ENCODE measurements at places on chromosomes 4 and X. TPM values are rescaled to one million over a fixed set of nuclear protein-coding genes. Genes with fewer than 3 reads are reported as not detected.

CT45A5 gene
- not detected for total RNA-seq

SSX4 gene
- total RNA-seq = not detected

RASGEF1B gene
- total RNA-seq = 4.3 TPM

ZAR1 gene
- total RNA-seq = not detected

NDNF gene
- 0.52 TPM for total RNA-seq

XG gene
- total RNA-seq = not detected

MCF2 gene
- 0.33 TPM for total RNA-seq

SRP72 gene
- total RNA-seq = 39.4 TPM

DNA sequence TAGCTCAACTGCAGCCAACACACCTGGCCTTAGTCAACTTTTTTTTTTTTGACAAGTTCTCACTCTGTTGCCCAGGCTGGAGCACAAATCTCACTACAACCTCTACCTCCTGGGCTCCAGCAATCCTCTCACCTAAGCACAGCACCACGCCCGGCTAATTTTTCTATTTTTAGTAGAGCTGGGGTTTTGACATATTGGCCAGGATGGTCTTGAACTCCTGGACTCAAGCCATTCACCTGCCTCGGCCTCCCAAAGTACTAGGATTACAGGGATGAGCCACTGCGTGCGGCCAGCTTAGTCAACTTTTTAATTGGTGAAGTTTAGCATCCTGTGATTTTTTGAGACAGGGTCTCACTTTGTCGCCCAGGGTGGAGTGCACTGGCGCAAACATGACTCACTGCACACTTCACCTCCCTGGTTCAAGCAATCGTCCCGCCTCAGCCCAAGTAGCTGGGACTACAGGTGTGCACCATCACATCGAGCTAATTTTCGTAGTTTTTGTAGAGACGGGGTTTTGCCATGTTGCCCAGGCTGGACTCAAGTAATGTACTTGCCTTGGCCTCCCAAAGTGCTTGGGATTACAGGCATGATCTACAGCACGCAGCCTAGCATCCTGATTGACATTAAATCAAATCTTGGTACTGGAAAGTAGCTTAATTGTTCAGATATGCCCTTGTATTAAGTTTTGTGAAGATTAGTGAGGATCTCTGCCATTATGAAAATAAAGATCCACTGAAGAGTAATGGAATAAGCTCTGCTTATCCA is 8.3 kb downstream of the HNRNPDL start:
- H3K4me1 ChIP-seq = peaks cover 14% of the 10 kb centered on the region
- no peak overlapping the region for H3K4me3 ChIP-seq
- no peak overlapping the region for H3K27ac ChIP-seq

DNA sequence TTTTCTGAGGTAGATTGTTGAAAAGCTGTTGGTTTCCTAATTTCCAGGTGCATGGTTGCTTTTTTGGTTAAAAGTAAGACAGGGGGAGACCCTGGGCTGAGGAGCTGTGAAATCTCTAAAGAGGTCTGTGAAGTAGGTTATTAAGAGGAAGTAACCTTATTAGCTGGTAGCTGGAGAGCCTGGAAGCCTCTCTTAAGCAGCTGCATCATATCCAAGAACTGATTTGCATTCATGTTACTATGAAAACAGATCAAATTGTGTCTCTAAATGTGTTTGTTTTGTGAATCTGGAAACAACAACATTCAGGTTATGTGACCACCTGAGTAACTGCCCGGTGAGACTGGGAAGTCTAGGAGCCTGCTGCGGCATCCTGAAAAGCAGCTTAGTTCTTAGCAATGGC is 54.1 kb downstream of the ARHGAP10 start:
- peaks cover 32% of the 10 kb centered on the region for H3K4me1 ChIP-seq
- peak overlapping the region; percentile 7 for H3K27ac ChIP-seq
- H3K27me3 ChIP-seq = no peaks in the 10 kb centered on the region
- no peak overlapping the region for H3K4me3 ChIP-seq

GRCh38 chr4:133402616-133403015 is 253.5 kb downstream of the PCDH10 start:
- no peaks in the 10 kb centered on the region for H3K27me3 ChIP-seq
- DNase-seq = no peak
- H3K27ac ChIP-seq = no peak overlapping the region
- no peak overlapping the region for H3K4me3 ChIP-seq
- no peaks in the 10 kb centered on the region for H3K4me1 ChIP-seq

DNA sequence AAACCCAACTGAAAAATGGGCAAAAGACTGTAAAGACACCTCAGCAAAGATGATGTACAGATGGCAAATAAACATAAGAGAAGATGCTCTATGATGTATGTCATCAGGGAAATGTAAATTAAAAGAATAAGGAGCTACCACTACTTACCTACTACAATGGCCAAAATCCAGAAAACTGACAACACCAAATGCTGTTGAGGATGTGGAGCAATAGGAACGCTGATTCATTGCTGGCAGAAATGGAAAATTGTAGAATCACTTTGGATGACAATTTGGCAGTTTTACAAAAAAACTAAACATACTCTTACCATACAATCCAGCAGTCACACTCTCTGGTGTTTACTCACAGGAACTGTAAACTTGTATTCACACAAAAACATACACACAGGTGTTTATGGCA is 222.3 kb upstream of the LDB2 start:
- H3K4me1 ChIP-seq = no peaks in the 10 kb centered on the region
- H3K27me3 ChIP-seq = no peaks in the 10 kb centered on the region
- no peak overlapping the region for H3K27ac ChIP-seq
- H3K36me3 ChIP-seq = no peaks in the 10 kb centered on the region

GRCh38 chrX:40247848-40248622 is 150.3 kb upstream of the BCOR start:
- H3K27me3 ChIP-seq = no peaks in the 10 kb centered on the region
- H3K4me1 ChIP-seq = no peaks in the 10 kb centered on the region
- H3K36me3 ChIP-seq = no peaks in the 10 kb centered on the region
- no peak overlapping the region for H3K27ac ChIP-seq
- DNase-seq = no peak
- no peak overlapping the region for H3K4me3 ChIP-seq

DNA sequence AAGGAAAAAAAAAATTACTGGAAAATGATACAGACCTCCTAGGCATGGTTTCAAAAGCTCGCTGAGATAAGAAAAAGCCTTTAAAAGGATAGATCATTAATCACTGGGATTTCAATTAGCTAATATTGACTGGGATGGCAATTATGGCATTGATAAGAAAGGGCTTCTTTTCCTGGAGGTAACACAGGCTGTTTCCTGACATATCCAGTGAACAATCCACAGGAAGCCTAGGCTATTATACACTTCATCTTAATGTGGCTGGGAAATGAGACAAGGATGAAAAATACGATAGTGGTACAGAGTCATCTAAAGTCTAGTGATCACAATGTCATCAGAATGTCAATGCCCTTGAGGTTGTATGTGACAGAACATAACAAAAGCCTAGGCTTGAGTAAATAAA is 1579.3 kb downstream of the C4orf33 start:
- H3K4me1 ChIP-seq = no peaks in the 10 kb centered on the region
- no peak overlapping the region for H3K27ac ChIP-seq
- DNase-seq = no peak
- no peaks in the 10 kb centered on the region for H3K27me3 ChIP-seq

GRCh38 chr4:188168726-188169373 is 29.6 kb downstream of the TRIML1 start:
- H3K4me1 ChIP-seq = no peaks in the 10 kb centered on the region
- no peaks in the 10 kb centered on the region for H3K36me3 ChIP-seq
- no peaks in the 10 kb centered on the region for H3K27me3 ChIP-seq
- no peak overlapping the region for H3K27ac ChIP-seq

- H3K4me3 ChIP-seq = no peak overlapping the region
- H3K27me3 ChIP-seq = no peaks in the 10 kb centered on the region
- no peak overlapping the region for H3K27ac ChIP-seq
- DNase-seq = no peak
These were observed 78.1 kb upstream of the TNIP3 start for GRCh38 chr4:121242188-121242750.

DNA sequence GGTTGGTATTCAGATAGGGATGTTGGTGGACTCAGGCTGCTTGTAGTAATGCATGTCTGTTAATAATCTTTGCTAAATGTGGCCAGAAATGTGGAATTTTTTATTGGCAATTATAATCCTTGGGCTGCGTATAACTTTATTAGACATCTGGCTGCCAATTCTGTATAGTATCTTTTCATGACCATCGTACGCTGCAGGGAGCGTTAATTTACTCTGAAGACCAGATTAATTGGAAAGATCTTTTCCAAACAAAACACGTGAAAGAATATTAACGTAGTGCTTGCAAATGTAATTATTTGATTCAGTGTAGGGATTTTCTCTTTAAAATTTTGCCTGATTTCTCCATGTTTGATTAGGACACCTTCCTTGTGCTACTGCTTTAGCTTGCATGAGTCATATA is 38.8 kb upstream of the FTHL17 start:
- DNase-seq = no peak
- H3K36me3 ChIP-seq = no peaks in the 10 kb centered on the region
- H3K27ac ChIP-seq = no peak overlapping the region

- DNase-seq = no peak
- H3K36me3 ChIP-seq = no peaks in the 10 kb centered on the region
- H3K4me1 ChIP-seq = no peaks in the 10 kb centered on the region
- no peaks in the 10 kb centered on the region for H3K27me3 ChIP-seq
These were observed 51.0 kb downstream of the GUCY1B1 start for GRCh38 chr4:155809835-155810234.

DNA sequence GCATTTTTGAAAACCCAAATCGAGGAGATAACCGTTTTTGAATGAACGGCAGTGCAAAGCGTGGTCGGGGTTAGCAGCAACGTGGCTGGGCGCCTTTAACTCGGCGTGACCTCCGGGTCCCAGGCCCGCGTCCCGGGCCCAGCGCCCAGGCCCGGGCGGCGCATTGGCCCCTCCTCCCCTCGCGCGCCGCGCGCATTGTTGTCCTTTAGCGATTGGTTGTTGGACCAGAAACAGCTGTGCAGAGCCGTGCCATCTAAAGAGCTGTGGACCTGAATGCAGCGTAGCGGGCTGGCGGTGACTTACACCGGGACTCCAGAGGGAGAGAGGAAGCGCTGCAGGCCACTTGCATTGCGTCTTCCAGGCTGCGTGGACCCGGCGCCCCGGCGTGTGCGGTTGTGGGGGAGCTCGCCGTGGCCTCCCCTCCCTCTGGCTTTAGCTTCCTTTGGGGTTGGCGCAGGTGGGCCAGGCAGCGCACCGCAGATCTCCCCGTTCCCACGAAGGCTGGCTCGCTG is at the start of gene STOX2:
STOX2 (plus strand) TSS at position 227 of the 512 bp plus-strand sequence. CDS start 1,484 bp downstream, outside the sequence.
- peak within 1 kb of the TSS; percentile 76 for H3K27ac ChIP-seq
- H3K36me3 ChIP-seq = no peaks in the 10 kb centered on the region
- peak; percentile 92 for DNase-seq
- H3K4me1 ChIP-seq = peaks cover 31% of the 10 kb centered on the region

GRCh38 chr4:182778222-182778982 is 138.8 kb downstream of the DCTD start:
- H3K27me3 ChIP-seq = no peaks in the 10 kb centered on the region
- H3K36me3 ChIP-seq = no peaks in the 10 kb centered on the region
- no peak overlapping the region for H3K4me3 ChIP-seq

- H3K4me1 ChIP-seq = no peaks in the 10 kb centered on the region
- H3K36me3 ChIP-seq = no peaks in the 10 kb centered on the region
- no peak overlapping the region for H3K4me3 ChIP-seq
- H3K27me3 ChIP-seq = no peaks in the 10 kb centered on the region
These were observed 51.1 kb upstream of the PPP2R3B start for GRCh38 chrX:437661-438390.

DNA sequence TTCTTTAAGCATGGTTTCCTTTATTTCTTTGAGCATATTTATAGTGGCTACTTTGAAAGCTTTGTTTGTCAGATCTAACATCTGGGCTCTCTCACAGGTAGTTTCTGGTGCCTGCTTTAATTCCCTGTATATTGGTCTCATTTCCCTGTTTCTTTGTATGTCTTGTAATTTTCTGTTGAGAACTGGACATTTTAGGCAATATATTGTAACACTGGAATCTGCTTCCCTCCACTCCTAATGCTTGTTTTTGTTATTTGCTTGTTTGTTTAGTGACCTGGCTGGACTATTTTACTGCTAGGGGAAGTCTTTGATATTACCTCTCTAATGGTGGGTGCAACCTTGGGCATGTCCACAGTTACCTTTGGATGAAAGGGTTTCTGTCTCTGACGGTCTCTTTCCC is 25.0 kb downstream of the BMPR1B start:
- H3K27me3 ChIP-seq = no peaks in the 10 kb centered on the region
- DNase-seq = no peak
- no peaks in the 10 kb centered on the region for H3K4me1 ChIP-seq

DNA sequence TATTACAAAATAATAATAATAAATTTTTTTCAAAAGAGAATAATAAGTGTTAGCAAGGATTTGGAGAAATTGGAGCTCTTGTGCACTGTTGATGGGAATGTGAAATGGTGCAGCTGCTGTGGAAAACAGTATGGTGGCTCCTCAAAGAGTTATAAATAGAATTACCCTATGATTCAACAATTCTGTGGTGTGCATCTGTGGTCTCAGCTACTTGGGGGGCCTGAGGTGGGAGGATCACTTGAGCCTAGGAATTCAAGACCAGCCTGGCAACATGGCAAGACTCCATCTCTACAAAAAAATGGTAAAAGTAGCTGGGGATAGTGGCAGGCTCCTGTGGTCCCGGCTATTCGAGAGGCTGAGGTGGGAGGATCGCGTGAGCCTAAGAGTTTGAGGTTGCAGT is 19.6 kb downstream of the MND1 start:
- no peaks in the 10 kb centered on the region for H3K36me3 ChIP-seq
- no peaks in the 10 kb centered on the region for H3K4me1 ChIP-seq
- no peak overlapping the region for H3K4me3 ChIP-seq
- H3K27ac ChIP-seq = no peak overlapping the region
- H3K27me3 ChIP-seq = no peaks in the 10 kb centered on the region

- no peak overlapping the region for H3K27ac ChIP-seq
- H3K4me3 ChIP-seq = no peak overlapping the region
- H3K27me3 ChIP-seq = no peaks in the 10 kb centered on the region
- no peak for DNase-seq
These were observed 200.7 kb upstream of the PDE5A start for GRCh38 chr4:119829326-119829725.

- H3K36me3 ChIP-seq = no peaks in the 10 kb centered on the region
- no peak for DNase-seq
- no peaks in the 10 kb centered on the region for H3K27me3 ChIP-seq
- no peaks in the 10 kb centered on the region for H3K4me1 ChIP-seq
- H3K4me3 ChIP-seq = no peak overlapping the region
- no peak overlapping the region for H3K27ac ChIP-seq
These were observed 345.4 kb upstream of the GATB start for GRCh38 chr4:152106113-152106763.

DNA sequence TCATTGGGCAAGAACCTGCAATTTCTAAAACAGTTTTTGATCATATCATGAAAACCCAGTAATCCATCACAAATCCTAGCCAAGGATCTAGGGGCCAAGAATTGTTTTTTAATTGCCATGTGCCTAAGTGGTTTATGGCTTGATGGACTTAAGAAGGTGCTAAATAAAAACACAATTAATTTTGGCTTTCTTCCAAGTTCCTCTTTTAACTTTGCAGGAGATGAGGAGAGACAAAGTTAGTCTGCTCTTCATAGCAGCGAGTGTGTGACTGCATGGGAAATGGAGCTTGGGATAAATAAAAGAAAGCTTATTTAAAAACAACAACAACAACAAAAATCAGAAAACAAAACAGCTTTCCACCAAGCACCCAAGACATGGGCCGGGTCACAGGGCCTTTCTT is 41.4 kb downstream of the ARHGEF9 start:
- no peak overlapping the region for H3K4me3 ChIP-seq
- H3K4me1 ChIP-seq = no peaks in the 10 kb centered on the region
- DNase-seq = no peak
- no peaks in the 10 kb centered on the region for H3K27me3 ChIP-seq

GRCh38 chrX:45601052-45601451 is 400.4 kb upstream of the DIPK2B start:
- H3K27ac ChIP-seq = no peak overlapping the region
- H3K4me1 ChIP-seq = no peaks in the 10 kb centered on the region
- no peak overlapping the region for H3K4me3 ChIP-seq

Data from body of pancreas (tissue), 4 donors.